ENCODE measurements at places on chromosomes 5 and 9. TPM values are rescaled to one million over a fixed set of nuclear protein-coding genes. Genes with fewer than 3 reads are reported as not detected.

DNA sequence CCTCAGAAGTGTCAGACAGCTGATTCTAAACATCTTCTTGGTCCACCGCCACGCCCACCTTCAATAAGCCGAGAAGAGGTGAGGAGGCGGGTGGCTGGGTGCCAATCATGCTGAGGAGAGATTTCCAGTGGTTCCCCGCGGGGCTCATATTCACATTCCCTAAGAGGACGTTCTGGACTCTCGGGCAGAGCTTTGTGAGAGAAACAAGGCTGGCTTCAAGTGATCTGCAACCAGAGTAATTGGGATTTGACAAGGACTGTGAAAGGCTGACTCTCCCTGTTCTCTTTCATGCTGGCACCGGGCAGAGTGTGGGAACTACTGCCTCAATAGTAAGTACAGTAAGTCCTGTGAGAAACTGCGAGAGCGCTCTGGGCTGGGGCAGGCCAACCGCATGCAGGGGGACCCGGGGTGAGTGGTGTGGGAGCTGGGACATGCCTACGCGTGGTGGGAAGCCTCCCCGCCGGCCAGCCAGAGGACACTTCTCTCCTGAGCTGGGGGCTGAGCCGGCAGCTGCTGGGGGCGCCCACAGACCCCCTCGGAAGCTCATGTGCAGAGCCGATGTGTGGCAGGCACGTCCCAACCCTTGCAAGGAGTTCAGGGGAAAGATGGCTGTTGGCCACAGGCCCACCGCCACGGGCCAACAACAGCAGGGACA is 110.9 kb downstream of the LIFR start:
- no peak for ATAC-seq

PHPT1 gene
- total RNA-seq = 194 TPM

DNA sequence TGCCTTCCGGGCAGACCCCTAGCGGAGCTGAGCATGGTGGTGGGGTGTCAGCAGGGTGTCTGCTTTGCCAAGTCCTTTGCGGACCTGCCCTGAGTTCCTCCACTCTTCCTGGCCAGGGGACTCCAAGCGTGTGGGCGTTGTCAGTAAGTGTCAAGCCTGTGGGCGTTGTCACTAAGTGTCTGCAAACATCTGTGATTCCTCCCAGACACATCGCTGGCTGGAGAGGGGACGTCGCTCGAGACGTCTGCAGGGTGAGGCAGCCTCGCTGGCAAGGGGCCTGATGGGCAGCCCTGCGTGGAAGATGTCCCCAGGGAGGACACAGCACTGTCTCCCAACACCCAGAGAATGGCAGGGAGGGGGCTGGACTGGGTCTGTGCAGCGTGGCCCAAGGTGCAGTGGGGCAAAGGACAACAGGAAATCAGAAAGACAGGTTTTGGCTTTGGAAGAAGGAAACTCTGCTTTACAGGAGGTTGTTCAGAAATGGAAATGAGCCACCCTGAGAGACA is 28.8 kb downstream of the ADAMTSL2 start:
- ATAC-seq = no peak

ACTBL2 gene
- not detected for total RNA-seq

GRCh38 chr9:33277484-33277883 is 12.6 kb downstream of the CHMP5 start:
- ATAC-seq = no peak

All from activated T-helper 17 cell treated with anti-CD3 and anti-CD28 coated beads, Interleukin-2, amount 50 U/mL, for 72 hours (primary cell).